HuH-7.5 (cell line): ENCODE measurements at places on chromosomes 5 and 9.

DNA sequence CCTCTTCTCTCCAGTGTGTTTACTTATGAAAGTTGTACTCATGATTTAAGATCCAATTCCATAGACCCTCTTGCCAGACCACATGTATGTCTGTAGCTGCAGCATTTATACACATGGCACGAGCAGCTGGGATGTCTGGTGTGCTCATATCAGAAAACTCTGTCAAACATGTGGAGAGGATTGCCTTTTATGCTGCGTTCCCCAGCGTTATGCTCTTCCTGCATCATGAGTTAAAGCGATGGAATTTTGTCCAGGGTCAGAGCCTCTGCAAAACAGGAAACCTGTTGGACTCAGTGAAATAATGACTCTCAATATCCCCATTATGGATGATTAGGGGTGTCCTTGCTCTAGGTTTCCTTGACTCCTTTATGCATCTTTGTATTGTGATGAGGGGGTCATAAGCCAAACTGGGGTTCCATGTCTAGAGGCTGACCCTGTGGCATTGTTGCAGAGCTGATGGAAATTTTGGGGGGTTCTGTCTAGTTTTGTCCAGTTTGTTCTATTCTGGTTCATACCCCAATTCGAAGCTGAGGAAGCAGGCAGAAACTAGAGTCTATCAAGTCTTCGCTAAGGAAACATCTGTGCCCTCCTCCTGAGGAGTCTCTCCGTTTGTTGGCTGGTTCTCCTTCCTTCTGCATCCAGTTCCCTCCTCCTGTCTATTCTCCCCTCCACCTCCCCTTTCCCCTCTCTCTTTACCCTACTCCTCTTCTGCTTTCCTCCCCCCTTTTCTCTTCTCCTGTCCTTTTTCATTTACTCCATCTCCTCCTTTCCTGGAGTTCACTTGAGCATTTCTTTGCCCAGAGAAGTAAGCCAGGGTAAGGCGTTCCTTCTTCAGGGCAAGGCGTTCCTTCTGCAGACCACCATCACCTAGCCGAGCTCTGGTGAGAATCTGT lies 252.8 kb downstream of the MAST4 start:
- no peak for DNase-seq

DNA sequence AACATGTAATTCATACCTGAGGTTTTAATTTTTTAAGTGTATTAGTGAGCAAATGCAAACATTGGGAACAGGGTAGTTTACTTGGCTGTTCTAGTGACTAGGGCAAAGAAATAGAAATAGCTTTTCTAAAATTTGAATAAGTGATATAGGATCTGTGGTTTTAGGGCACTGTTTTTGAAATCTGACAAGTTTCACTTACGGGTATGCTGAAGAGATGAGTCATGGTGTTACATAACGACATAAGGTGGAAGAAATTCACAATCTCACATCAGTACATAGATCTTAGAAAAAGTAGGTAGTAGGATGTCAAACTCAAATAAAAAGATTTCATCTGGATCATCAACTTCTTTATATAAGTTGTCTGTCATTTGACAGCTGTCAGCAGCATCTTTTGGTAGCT lies 772.3 kb downstream of the MAT2B start:
- no peak for DNase-seq

DNA sequence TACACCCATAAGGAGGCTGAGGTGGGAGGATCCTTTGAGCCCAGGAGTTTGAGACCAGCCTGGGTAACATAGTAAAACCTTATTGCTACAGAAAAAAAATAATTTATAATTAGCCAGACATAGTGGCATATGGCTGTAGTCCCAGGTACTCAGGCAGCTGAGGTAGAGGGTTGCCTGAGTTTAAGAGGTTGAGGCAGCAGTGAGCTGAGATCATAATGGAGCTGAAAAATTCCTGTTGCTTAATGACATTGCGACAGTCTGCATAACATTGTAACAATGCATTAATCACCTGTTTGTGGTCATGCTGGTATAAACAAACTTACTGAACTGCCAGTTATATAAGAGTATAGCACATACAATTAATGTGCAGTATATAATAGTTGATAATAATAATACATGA lies 214.2 kb downstream of the TRIM32 start:
- DNase-seq: no peak

- DNase-seq: peak; percentile 38
Observed at GRCh38 chr9:4741365-4742089, 525 bp upstream of the AK3 start.

DNA sequence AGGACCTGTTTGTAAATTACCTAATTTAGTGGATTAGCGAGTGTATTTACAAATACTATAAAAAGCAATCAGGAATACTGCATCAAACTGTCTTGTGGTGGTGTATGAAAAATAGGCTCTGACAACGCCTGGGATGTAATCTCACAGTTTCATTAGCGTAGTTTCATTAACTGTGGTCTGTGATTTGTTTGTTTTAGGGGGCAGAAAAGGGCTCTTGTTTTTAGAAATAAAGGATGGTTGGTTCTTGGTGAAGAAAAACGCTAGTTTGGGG lies 1.4 kb downstream of the SLC44A1 start:
- no peak for DNase-seq

- no peak for DNase-seq
Observed at GRCh38 chr5:82586181-82586580, 308.0 kb upstream of the RPS23 start.

DNA sequence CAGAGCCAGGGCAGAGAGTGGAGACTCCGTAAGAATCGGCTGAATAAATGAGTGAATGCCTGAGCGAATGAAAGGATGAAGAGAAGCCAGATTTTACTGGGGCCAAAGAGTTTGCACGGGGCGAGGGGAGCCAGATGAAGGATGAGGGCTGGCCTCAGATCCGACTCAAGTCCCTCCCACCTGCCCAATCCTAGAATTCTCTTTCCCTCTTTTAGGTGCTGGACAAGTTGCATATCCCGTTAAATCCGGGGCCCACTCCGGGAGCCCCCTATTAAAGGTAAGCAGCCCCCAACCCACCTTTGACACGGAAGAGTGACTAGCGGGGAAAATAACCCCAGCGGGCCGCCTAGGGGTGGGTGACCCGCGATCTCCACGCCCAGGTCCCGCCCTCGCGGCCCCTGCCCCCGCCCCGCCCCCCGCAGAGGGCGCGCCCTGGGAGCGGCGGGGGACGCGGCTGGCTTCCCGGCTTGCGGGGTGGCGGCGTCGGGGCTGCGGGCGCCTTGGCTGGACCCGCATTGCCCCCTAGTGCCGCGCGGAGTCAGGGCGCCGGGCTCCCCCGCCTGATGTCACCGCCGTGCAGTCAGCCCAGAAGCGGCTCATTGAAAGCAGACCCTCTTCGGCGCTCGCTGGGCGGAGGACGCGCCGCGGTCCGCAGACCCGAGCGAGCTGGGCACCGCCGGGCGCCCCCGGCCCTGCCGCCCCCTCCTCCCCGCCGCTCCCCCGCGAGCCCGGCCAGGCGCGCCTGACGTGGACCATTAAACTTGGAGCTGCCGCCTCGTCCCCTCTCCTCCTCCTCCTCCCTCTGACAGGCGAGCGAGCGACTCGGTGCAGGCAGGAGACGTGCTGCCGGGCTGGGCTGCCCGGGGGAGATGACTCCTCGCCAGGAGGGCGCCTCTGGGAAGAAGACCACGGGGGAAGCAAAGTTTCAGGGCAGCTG lies at the start of gene ADRA1B:
ADRA1B (plus strand) TSS at position 579 of the 937 bp plus-strand sequence. CDS start 424 bp downstream, outside the sequence.
- DNase-seq: peak; percentile 54

DNA sequence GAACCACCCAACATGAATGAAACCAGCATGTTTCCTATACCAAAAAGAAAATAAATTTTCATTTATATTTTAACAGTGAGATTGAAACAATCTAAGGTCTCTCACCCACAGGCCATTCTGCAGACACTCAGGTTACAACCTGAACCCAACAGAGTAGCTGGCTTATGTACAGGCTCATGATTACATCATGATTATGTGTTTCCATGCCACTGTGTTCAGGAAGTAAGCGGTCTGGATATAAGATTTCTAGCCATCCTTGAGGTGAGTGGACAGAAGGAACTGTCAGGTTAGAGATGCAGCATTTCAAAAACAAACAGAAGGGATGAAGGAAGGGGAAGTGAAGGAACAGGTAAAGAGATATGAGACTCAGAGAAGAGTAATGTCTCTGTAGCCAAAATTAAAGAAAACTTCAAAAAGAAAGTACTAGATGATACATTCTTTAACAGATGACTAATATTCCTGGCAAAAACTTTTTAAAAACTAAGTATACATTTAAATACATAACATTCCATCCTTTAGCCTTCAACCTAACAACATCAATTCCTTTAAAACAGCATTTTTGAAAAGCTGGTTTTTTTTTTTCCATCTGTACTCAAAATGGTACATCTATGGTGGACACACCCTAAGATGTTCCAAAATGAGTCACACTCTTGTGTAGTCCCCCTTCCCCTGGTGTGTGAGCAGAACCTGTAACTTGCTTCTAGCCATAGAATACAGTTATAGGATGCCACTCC lies 119.8 kb downstream of the LPAR1 start:
- no peak for DNase-seq

DNA sequence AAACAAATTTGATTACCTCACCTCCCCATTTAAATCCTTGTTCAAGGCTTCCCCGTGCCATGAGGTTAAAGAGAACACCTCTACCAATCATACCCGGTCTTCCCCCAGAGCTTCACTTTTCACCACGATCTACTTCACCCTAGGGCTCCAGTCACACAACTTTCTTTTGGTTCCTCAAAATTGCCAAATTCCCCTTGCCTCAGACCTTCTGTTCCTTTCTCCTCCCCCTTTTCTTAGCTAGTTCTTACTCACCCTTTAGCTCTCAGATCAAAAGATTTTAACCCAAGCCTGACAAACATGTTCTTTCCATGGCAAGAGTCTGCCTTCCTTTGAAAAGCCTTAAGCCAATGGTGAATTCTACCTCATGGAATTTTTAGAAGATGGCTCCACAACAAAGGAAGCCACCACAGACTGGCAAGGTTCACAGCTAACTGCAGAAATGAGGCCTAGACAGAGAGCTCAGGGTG lies 56.7 kb downstream of the MAPKAP1 start:
- DNase-seq: no peak

- no peak for DNase-seq
Observed at GRCh38 chr9:91275655-91276054, 86.1 kb downstream of the AUH start.

- no peak for DNase-seq
Observed at GRCh38 chr9:8237096-8237495, 437.5 kb upstream of the DMAC1 start.

DNA sequence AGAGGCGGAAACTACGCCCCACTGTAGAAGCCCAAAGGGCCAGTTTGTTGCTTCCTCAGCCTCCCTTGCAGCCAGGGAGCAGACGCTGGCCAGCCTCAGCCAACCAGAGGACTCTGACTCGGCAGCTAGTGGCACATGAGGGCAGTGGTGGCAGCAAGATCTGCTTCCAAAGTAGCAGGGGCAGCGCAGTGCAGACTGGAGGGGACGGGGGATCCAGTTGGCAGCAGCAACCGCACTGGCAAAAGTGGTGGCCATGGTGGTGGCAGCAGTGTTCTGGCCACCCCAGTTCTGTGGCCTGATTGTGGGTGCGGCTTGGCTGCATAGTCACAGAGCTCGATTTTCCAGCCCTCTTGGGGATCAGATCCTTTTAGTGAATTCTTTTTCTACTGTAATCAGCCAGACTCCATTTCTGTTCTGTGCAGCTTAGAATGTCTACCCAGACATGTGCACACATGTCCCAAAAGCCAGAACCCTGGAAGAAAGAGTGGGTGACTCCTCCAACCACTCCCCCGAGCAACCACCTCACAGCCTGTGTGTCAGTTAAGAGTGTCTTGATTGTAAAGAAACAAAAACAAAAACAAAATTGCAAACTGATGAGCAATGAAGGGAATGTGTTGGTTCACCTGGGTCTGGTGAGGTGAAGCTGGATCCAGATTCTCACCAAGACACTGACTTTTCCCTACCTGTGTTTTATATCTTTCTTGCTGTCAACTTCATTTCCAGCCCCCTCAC lies 11.0 kb upstream of the ZBTB43 start:
- no peak for DNase-seq

DNA sequence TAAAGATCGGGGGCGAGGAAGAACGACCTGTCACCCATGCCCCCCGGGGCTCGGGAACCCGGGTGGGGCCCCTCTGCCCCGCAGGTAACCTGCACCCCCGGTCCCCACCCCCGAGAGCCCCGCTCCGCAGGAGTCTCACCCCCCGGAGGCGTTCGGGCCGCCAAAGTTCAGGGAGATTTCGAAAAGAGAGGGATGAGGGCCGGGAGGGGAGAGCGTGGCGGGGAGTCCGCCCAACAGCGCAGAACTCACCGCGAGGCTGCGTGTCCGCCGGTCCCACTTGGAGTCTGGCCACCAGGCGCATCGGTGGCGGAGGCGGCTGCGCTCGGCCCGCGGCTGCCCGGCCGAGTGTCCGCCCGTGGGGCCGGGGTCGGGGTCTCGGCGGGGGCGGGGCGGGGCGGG lies at the start of gene PHF19:
PHF19 (minus strand) TSS at position 347 of the 399 bp plus-strand sequence. CDS start 2,447 bp downstream, outside the sequence.
- DNase-seq: peak; percentile 73

DNA sequence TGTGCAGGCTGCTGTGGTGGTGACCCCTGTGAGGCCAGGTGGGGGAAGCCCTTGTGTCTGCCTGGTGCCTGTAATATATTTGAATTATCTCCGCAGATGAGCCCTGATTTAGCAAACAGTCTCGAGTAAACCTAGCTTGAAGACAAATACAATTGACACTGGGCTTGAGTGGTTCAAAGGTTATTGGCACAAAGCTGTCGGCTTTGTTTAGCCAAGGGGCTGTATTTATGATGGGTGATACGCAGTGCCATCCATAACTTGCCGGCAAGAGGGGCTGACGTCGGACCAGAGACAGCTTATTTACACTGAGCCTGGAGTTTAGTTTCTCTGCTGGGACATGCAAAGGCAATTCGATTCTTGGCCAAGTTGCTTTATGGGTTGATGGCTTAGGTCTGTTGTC lies 20.0 kb upstream of the PITX1 start:
- no peak for DNase-seq

DNA sequence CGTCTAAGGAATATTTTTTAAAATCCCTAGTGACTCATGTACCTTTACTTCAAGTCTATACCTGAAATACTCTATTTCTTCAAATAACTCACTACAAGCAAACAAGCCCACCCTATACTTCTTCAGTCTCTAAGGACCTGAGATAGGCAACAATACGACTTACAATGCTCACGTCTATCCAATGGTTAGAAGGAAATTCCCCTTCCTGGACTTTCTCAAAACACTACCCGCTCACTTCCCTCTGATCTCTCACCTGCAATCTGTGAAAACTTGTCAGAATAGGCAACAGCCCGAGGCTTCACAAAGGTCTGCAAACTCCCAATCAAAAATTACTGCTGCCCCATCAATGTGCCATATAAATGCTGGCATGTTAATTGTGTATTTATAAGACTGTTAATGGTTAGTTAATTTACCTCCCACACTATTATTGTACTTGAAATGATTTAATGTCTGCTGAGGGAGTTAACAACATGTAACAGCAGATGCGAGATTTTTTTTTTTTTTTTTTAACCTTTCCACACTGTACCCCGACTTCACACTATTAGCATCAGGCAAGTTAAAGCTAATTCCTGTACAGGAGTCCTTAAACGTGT lies 27.3 kb downstream of the MAPKAP1 start:
- DNase-seq: no peak

- no peak for DNase-seq
Observed at GRCh38 chr9:125332527-125332926, 70.9 kb downstream of the GAPVD1 start.
